AG09319 (cell line): ENCODE measurements at places on chromosomes 7 and 10.

DNA sequence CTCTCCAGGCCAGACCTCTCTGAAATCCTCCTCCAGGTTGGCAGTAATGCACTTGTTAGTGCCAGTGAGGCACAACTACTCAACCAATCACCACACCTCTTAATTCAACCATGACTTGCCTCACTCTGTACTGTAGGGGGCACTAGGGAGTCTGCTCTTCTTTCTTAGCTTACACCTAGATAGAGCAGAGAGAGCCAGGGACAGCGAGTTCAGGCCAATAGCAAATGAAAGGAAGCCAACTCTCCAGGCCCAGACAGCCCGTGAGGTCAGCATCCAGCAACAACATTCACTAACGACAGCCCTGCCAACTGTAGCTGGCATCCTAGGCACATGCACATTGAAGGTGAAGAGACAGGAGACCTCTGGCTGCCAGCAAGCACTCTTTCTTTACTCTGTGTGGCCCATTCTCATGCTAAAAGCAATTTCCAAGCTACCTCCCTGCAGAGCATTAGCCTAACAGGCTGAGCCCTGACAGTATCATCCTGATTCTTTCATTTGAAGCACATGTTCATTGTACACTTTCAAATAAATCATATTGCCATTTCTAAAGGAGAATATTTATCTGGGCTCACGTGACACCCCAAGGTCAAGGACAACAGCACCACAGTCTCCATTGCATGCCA, 136.3 kb downstream of the DPY19L1 start:
- DNase-seq, result no peak

GRCh38 chr10:78579576-78579975, 489.2 kb upstream of the ZMIZ1 start:
- DNase-seq, result no peak

DNA sequence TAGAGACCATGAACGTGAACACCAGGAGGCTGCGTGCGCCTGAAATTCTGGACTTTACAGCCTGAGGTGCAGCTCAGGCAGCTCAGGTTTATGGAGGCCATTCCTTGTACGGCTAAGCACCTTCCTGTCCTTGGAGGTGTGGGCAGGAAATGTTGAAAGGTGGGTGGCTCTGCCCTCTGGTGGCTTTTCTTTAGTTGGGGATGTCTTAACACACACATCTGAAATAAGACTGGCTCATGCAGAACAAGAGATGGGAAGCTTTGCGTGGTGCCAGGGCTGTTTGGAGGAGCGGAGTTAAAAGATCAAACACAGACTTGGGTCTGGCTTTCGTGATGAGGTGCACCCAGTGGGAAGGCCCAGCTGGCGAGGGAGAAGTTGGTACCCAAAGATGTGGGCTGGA, 64.1 kb downstream of the DOCK1 start:
- DNase-seq, result no peak

DNA sequence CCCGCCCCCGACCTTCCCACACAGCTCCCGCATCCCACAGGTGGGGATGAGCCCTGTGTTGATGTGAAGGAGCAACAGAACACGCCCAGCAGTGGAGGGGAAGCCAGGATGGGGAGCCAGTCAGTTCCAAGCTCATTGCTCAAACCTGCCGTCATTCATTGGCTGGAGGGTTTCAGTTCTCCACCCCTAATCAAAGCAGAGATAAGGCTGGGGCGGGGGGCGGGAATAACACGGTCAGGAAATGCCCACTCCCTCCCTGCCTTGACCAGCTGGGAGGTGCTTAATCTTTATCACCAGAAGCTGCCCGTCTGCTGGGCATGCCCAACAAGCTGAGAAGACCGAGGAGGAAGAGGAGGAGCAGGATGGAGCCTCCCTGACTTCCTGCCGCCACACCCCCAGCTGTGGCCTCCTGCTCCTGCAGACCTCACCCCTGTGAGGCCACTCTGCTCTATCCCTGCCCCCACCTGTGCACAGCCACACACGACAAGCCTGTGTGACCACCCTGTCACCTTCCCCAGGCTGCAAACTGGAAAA, 265.1 kb downstream of the ZEB1 start:
- no peak for DNase-seq

- peak; percentile 31 for DNase-seq
Measured at GRCh38 chr7:140316165-140316661, 82.1 kb downstream of the SLC37A3 start.

DNA sequence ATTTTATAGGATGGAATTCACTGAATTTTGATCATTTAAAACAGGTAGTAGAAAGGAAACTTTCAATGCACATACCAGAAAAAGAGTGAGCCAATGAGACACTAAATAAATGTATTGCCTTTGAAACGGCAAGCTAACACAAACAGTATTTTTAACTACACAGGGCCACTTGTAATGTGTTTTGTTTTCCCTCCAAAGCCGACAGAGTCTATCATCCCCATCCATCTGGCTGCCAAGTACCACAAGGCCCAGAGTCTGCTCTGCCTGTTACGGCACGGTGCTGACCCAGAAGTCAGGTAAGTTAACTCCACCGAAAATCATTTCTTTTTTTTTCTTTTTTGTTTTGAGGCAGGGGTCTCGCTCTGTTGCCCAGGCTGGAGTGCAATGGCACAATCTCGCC, 1.5 kb downstream of the ANKRD61 start:
- no peak for DNase-seq

GRCh38 chr10:29627201-29628132, 7.3 kb downstream of the SVIL start:
- DNase-seq, result no peak

DNA sequence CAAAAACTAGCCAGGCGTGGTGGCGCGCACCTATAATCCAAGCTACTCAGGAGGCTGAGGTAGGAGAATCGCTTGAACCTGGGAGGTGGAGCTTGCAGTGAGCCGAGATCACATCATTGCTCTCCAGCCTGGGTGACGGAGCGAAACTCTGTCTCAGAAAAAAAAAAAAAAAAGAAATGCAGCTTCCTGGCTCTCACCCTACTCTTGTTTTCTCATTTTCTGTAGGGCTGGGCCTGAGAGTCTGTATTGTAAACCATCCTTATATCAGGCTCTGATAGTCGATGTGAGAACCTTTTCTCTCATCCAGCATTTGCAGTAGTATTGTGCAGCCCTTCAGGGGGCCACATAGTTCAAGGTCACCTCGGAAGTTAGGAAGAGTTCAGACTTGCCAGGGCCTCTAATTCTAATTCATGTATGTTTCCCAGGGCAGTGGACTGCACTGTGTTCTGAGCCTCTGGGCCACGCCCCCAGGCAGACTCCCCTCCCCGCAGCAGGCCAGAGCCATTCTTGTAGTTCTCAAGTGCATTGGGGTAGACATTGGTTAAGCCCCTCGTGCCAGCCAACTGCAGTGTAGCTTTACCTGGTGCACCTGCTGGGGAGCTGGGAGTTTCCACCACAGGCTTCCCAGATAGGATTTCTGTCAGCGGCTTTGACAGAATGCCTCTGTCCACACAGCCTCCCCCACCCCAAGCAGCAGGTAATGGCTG, 38.3 kb upstream of the PDCD4 start:
- DNase-seq, result no peak

DNA sequence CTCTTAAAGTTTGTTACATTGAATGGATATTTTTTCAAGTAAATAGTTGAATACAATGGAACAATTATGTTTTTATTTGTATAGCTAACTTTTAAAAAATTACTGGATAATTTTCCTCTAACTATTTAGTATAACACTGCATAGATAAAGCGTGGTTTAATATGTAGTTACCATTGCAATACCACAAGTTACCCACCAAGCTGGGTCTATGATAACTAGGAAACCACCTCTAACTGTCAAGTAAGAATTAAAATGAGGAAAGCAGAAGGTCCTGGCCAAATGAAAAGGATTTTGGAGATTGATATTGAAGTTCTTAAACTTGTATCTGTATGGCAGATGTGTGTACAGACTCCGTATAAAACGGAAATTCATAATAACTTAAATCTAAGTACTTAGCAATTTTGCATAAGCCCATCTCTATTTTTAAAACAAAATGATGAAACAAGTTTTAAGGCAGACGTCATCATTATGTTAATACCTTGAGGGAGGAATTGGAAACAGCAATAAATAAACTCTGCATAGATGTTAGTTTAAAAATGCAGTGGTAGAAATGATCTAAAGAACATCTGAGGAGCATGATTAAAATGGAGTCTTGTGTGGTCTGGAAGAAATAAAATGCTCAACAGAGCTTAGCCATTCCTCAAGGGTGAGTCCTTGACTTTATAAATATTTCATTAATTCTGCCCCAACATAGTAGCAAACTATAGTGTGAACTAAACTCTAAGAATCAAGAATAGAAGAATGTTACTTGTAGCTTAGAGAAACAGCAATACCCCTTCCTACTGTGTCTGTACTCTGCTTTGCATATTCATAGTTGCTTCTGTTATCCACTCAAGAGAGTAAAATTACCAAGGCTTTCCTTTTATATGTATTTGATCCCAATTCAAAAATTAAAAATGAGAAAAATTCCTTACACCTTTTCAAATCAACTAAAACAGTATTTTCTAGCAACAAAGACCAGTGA, 206.4 kb upstream of the FERD3L start:
- DNase-seq, result no peak

DNA sequence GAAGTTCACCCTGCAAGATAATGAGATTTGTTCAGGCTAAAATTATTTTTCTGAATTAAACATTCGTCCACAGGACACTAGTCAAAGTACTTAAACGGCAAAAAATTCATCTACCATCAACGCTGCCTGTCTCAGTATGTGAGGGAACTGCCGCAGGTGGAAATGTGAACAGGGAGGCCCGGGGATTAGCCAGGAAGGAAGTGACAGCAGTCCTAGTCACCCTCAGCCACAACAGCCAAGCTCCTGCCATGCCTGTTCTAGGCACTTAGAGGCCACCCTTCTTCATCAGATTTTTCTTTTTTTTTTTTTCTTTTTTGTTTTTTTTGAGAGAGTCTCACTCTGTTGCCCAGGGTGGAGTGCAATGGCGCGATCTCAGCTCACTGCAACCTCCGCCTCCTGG, 9.4 kb downstream of the NUDT5 start:
- DNase-seq, result no peak

- peak; percentile 45 for DNase-seq
Measured at GRCh38 chr10:132665946-132666704, 119.8 kb downstream of the NKX6-2 start.

DNA sequence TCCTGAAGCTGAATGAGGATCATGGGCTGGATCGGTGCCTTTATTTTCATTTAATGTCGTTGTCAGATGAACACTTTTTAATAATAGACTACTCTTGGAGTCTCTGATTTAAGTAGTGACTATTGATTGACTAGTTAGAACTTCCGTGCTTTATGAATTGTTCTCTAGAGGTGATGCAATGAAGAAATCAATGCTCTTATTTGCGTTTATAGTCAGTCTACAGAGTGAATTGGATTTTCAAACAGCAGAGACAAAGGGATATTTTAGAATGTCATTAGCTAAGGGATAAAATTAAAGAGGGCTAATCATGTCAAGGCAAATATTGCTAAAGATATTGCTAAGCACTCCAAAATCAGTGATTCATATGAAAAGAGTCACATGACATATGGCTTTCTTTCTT, 652.0 kb upstream of the NRP1 start:
- no peak for DNase-seq
